ENCODE measurements at places on chromosomes 6 and 20.

GRCh38 chr20:42003380-42003779, 385.2 kb upstream of the CHD6 start:
- DNase-seq = no peak

GRCh38 chr6:27205375-27206278, 41.9 kb upstream of the PRSS16 start:
- DNase-seq = no peak

DNA sequence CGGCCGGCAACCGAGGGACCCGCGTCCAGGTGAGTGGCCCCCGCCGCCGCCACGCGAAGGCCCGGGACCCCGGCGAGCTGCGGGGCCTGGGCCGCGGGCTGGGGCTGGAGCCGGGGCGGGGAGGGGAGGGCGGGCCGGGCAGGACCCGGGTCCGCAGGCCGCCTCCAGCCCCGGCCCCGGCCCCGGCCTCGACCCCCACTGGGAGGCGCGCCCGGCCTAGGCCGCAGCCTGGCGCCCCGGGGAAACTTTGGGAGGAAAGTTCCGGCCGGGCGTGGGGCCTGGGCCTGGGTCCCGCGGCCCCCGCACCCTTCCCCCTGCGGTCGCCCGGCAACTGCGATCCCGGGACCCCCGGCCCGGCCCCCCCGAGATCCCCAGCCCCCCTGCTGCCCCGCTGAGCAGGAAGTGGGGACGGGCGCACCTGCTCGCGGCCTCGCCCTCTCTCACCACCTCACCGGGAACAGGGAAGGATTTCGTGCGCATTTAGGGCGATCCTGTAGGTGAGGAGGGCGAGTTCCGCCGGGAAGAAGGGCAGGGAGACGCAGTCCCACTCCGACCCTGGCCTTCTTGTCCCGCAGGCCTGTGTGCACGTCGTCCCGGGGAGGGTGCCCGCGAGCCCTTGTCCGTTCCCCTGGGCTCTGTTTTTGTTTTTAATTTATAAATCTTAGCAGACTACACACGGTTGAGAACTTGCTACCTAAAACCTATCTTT, 402 bp downstream of the OSBPL2 start:
- no peak for DNase-seq

GRCh38 chr6:21614226-21614625, 20.7 kb downstream of the SOX4 start:
- DNase-seq = no peak

DNA sequence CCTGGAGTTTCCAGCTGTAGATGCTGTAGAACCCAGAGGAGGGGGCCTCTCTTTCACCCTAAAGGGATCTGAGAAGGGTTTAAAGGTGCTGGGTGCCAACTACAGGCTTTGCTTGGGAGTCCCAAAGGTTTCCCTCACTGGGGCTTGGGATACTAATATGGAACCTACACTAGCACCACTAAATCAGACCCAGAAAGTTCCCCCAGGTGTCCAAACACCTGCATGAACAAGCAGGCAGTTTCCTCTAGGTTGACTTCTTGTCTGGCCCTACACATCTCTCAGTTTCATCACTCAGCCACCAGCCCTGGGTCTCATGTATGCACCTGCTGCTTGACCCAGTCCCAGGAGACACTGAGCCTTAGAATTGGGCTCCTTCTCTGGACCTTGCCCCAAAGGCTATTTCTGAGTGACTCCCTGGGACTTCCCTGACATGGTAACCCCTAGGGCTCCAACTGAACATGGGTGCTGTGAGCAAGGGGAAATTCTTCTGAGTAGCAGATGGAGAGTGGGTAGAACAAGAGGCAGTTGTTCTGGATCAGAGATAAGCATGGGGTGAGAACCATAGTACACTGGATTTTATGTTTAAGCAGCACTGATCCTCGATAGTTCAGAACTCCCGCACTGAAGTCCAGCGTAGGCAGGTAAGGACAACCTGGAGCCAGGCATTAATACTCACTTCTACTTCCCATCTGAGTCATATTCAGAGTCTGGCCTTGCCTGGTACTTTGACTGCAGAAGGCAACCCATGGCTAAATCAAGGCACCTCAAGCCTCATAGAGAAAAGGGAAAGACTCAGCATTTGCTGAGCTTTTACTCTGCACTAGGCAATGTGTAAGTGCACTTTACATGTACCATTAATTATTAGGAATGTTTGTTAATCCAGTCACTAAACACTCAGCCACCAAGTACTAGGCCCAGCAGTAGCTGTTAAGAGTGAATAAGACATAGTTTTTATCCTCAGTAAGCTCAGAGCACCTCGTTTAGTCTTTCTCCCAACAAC, 16.8 kb downstream of the BCL2L1 start:
- no peak for DNase-seq

GRCh38 chr6:33834401-33835392, 30.9 kb upstream of the MLN start:
- no peak for DNase-seq

GRCh38 chr20:9227896-9228615, 159.2 kb downstream of the PLCB4 start:
- no peak for DNase-seq

- DNase-seq = no peak
Measured at GRCh38 chr6:46674410-46674809, 13.3 kb upstream of the TDRD6 start.

GRCh38 chr6:81762606-81763005, 10.1 kb upstream of the TENT5A start:
- no peak for DNase-seq

- DNase-seq = no peak
Measured at GRCh38 chr20:25245461-25245860, 2.4 kb upstream of the PYGB start.

GRCh38 chr20:19833395-19833794, 75.3 kb downstream of the RIN2 start:
- DNase-seq = no peak

- DNase-seq = no peak
Measured at GRCh38 chr20:34581341-34582184, 23.0 kb downstream of the MAP1LC3A start.

DNA sequence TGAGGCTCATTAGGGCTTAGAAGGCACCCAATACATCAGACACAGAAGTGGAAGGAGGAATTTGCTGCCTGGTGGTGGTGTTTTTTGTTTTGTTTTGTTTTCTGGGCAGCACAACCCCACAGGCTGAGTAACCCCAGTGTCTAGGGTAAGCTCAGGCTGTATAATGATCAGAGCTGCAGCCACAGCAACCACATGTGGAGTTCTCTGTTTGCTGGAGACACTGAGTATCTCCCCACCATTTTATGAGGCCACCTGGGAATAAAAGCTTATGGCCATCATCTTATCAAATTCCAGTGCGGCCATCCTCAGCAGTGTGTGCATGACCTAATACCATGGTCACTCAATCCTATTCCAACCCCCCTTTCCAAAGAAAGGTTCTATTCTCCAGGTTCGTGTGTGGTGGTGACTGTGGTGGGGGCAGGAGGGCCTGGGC, 3.4 kb upstream of the DLL1 start:
- no peak for DNase-seq

- DNase-seq = no peak
Measured at GRCh38 chr6:44806656-44807055, 419.1 kb downstream of the CDC5L start.

DNA sequence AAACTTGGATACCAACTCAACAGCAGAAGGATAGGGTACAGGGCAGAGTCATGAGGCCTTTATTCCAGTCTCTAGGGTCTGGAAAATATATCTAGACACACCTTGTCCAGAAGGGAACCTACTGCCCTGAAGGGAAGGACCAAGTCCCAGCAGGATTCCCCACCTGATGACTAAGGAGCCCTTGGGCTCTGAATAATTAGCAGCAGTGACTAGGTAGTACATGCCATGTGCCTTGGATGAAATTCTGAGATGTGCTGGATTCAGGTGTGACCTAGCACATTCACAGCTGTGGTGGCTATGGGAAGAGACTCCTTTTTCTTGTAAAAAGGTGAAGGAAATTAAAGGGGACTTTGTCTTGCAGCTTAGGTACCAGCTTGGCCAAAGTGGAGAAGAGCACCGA, 364.3 kb upstream of the PTCHD4 start:
- no peak for DNase-seq

GRCh38 chr6:155578251-155578650, 122.6 kb upstream of the NOX3 start:
- no peak for DNase-seq

DNA sequence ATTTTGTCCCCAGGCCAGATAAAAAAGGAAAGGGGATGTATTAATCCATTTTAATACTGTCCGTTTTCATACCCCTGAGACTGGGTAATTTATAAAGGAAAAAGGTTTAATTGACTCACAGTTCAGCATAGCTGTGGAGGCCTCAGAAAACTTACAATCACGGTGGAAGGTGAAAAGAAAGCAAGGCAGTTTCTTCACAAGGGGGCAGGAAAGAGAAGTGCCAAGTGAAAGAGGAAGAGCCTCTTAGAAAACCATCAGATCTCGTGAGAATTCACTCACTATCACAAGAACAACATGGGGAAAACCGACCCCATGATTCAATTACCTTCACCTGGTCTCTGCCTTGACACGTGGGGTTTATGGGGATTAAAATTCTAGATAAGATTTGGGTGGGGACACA, 152.5 kb downstream of the IBTK start:
- no peak for DNase-seq

DNA sequence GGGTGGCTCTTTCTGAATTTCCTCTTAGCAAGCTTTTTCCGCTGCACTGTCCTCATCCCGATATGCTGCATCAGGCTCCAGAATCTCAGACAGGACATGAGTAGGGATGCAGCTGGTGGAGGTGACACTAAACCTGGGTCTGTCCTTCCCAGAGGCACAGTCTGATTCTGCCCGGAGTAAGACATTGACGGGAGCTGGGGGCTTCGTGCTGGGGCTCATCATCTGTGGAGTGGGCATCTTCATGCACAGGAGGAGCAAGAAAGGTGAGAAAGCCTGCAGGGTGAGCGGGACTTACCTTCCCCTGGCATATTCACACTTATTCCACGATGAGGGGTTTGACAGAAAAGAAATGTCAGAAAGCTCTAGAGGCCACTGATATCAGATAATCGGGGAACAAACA, 9.8 kb downstream of the HLA-DPB1 start:
- no peak for DNase-seq

GRCh38 chr6:31580807-31581433, 1.3 kb downstream of the LTB start:
- DNase-seq = peak; percentile 82

- DNase-seq = no peak
Measured at GRCh38 chr20:40282941-40283340, 406.1 kb downstream of the MAFB start.

GRCh38 chr20:722822-723644, 45.3 kb downstream of the SLC52A3 start:
- no peak for DNase-seq

GRCh38 chr6:169026175-169026574, 227.5 kb downstream of the THBS2 start:
- no peak for DNase-seq

DNA sequence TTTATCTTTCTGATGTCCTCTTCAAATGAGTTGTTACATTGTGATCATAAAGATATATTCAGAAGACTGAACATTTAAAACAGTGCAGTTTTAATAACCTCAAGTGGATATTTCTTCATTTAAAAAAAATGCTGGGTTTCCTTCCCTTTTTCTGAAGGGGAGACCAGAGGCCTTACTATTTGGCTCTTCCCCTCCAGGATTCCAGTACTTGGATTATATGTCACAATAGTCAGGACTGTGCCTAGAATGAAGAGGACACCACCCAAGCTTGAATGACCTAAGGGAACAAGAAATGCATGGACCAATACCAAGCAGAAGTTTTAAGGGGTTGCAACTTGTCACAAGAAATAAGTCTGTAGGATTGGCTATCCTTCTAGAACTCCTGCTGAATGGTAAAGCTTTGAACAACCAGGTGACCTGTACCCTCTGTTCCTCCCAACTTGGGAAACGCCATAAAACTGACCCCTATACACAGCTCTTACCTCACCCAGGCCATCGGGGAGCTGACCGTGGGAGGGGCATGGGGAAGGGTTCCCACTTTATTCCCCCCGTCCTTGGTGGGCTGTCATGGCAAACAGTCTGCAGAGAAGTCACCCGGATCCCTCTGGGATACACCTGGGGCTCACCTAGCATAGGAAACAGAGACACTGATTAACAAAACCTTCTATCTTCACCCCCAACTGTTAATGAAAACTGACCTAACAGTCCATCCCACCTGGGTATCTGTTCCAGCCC, 2.0 kb downstream of the FRS3 start:
- DNase-seq = no peak

- peak; percentile 56 for DNase-seq
Measured at GRCh38 chr6:13357551-13358075, 29.3 kb upstream of the TBC1D7 start.

GRCh38 chr20:59788196-59788735, 145.2 kb downstream of the SYCP2 start:
- DNase-seq = no peak

DNA sequence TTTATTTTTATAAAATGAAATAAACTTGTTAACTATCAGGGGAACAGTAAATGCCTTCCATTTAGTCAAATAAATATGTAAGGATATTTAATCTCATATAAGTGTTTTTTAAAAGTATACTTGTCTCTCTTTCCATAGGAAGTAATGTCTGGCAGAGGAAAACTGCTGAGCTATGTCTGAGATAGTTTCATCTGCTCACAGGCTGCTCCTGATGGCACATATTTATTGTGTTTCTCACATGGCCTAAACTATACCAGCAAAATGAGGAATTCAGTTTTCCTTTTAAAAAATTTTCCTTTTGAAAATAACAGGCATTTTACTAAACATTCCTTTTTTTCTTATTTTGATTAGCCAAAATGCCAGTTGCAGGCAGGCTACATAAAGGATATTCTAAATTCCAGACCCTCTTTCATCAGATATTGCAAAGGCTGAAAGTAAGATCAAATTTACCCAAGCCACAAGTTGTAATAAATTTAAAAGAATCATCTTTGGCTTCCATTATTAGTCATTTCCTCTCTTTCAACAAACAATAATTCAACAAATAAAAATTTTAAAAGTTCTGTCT, 60.1 kb upstream of the RNF146 start:
- no peak for DNase-seq

GRCh38 chr6:166784691-166785090, 157.6 kb upstream of the RPS6KA2 start:
- no peak for DNase-seq

- no peak for DNase-seq
Measured at GRCh38 chr20:40101560-40101959, 587.5 kb downstream of the MAFB start.

GRCh38 chr6:165002358-165002757, 307.0 kb downstream of the C6orf118 start:
- no peak for DNase-seq

DNA sequence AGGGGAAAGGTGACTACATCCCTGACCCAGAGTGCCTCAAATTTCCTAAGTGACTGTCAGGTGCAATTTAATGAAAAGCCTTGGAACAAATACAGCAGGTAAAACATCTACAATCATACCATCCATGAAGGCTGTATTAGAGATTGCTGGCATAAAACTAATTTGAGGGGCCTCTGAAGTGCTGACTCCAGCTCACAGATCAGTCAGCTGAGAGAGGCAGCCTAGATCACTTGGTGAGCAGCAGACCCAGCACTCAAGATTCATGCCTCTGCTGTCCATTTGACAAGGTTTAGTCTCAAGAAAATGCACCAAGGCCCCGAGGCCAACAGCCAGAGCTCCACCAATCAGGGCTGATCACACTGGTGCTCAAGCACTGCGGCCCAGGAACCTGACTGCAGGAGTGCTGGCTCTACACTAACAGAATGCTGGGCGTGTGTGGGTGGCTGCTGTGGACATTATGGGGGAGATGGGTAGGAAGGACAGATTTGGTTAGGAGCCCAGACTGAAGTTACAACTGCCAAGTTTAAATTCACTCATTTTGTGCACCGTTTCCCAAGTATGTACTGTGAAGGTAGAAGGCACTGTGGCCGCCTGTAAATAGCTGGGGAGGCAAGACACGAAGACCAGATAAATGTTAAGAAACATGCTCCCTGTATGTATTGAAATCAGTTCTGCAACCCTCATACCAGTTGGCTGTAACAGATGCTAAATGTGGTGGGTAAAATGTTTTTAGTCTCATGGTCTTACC, 28.2 kb downstream of the SNX5 start:
- no peak for DNase-seq

Data from caudate nucleus (tissue), 63 donors.